ENCODE measurements at places on chromosomes 7 and 10. TPM values are rescaled to one million over a fixed set of nuclear protein-coding genes. Genes with fewer than 3 reads are reported as not detected.
A peak's percentile ranks its signal among the peaks of the same experiment; 100 is the strongest.

DNA sequence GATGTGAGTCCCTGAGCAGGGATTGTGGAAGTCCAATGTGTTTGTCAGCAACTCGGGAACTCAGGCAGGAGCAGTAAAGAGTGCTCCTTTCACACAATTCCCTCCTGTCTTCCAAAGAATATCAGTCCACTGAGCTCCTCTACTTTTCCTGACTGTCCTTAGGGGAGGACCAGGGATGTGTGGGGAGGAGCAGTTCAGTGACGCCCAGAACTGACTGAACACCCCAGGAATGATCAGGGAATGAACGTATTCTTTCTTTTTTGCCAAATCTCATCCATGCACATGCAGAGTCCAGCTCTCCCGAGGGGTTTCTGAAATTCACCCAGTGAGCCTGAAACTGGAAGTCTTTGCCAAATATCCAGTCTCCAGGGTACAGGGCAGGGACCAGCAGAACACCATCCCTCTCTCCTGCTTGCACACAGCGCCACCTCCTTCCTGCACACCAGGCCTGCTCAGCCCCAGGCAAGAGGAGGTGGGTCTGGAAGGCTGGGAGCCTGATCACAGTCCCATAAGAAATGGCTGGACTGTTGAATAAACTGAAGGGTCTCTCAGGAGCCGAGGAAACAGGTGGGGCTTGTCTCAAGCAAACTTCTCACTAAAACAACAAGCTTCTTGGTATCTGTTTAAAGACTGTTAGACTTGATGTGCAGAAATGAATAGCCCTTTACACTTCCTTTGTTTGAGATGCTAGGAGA is 294.7 kb downstream of the C7orf25 start:
- no peak overlapping the region for H3K4me3 ChIP-seq
- no peaks in the 10 kb centered on the region for H3K36me3 ChIP-seq
- H3K4me1 ChIP-seq: no peaks in the 10 kb centered on the region
- no peaks in the 10 kb centered on the region for H3K27me3 ChIP-seq
- DNase-seq: no peak

- no peaks in the 10 kb centered on the region for H3K27me3 ChIP-seq
- H3K4me1 ChIP-seq: no peaks in the 10 kb centered on the region
- no peak for DNase-seq
- no peak overlapping the region for H3K27ac ChIP-seq
- no peak overlapping the region for H3K4me3 ChIP-seq
Measured at GRCh38 chr7:139594090-139594489, 70.6 kb downstream of the CLEC2L start.

DNA sequence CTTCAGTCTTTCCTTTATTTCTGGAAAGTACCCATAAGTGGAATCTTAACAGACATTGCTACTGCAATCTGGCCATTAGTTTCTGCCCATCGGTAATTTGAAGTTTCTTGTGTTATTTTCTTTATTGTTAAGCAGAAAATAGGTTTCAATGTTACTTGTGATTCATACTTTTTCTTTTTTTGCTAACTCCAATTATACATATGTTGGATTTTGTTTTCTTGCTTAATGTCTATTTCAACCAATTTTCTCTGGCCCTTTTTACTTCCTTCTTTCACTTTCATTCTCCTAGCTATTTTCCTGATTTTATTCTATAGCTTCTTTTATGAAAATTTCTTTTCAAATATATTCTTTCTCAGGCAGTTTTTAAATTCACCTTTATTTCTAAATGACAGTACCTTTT is 457.4 kb downstream of the TCERG1L start:
- no peak overlapping the region for H3K27ac ChIP-seq
- no peaks in the 10 kb centered on the region for H3K4me1 ChIP-seq

GRCh38 chr10:10295537-10295936 is 722.1 kb upstream of the CELF2 start:
- H3K4me1 ChIP-seq: no peaks in the 10 kb centered on the region
- no peaks in the 10 kb centered on the region for H3K27me3 ChIP-seq
- H3K27ac ChIP-seq: no peak overlapping the region
- no peak overlapping the region for H3K4me3 ChIP-seq

CAV1 gene
- 0.74 TPM for total RNA-seq

- DNase-seq: peak; percentile 6
- H3K4me1 ChIP-seq: no peaks in the 10 kb centered on the region
- H3K36me3 ChIP-seq: no peaks in the 10 kb centered on the region
- H3K4me3 ChIP-seq: no peak overlapping the region
- peaks cover 11% of the 10 kb centered on the region for H3K27me3 ChIP-seq
- H3K27ac ChIP-seq: no peak overlapping the region
Measured at GRCh38 chr7:112157072-112157471, 49.1 kb downstream of the DOCK4 start.

DNA sequence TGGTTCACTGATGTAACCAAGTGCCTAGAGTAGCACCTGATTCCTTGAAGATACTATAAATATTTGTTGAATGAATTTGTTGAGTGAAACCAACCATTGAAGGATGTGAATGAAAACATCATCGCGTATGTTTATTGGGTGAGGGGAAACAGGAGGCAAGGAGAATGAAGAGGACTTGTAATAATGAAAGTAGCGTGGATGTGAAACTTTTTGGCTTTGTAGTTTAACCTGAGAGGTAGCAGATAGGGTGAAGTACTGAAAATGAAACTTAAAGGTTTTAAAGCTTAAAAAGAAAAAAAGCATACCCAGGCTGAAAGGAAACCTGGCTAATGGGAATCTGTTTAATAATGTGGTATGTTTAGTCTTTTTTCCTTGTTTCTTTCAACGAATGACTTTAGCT is 5.2 kb downstream of the CCNY start:
- H3K27ac ChIP-seq: peak overlapping the region; percentile 74
- H3K36me3 ChIP-seq: peaks cover 9% of the 10 kb centered on the region
- DNase-seq: no peak
- H3K4me1 ChIP-seq: peaks cover 64% of the 10 kb centered on the region
